ENCODE measurements at places on chromosomes 4 and X.

- no peak for DNase-seq
Observed at GRCh38 chr4:41575665-41576064, 37.7 kb downstream of the LIMCH1 start.

DNA sequence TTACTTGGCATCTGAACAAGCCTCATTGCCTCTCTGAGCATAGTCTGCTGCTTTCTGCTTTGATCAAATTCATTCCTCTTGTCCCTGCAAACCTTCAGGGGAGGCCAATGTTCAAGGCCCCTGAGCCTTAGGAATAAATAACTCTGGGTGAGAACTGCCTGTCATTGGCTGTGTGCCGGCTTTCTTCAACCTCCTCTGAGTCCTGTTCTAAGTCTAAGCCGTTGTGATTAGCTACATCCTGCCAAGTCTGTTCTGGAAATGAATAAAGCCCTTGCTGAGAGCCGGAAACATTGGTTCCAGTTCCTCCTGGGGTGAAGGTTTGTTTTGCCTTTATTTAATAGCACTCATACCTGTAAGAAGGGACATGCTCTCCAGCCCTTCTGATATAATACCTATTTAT lies 13.8 kb downstream of the RNF4 start:
- DNase-seq: no peak

DNA sequence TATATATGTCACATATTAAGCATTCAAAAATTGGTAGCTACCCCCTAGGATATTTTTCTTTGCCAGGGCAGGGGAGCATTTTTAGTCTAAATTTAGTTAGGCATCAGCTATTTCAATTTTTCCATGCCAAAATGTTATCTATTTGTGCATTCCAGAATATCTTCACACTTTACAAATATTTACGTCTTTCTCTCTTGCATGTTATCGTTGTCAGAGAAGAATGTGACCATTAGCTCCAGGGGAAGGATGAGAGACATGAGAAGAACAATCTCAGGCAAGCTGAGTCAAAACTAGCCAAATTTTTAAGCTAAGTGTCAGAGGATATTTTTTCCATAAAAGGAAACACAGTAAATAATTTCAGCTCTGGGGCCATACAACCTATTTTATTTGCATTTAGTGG lies 885.0 kb upstream of the EPHA5 start:
- DNase-seq: no peak

GRCh38 chr4:71269233-71269632 lies 69.6 kb upstream of the SLC4A4 start:
- no peak for DNase-seq

GRCh38 chrX:154661899-154662298 lies 8.5 kb upstream of the CTAG2 start:
- no peak for DNase-seq

GRCh38 chrX:154693394-154693793 lies 40.0 kb upstream of the CTAG2 start:
- no peak for DNase-seq

DNA sequence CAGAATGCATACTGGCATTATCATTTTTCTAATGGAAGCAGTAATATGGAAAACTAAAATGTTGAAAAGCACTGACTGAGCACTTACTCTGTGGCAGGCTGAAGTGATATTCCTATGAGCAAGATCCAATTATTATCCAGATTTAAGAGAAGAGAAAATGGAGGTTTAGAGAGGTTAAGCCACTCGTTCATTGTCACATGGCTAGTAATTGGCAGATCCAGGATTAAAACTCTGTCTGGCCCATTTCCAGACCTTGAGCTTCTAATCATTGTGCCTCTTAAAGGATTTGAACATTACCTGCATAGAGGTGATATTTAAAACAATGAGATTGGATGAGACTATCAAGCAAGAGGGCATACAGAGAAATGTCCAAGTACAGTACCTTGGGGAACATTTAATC lies 80.6 kb downstream of the MFAP3L start:
- DNase-seq: no peak

GRCh38 chrX:124113621-124114600 lies 152.4 kb downstream of the STAG2 start:
- no peak for DNase-seq

GRCh38 chr4:41428601-41429279 lies 109.2 kb upstream of the LIMCH1 start:
- DNase-seq: peak; percentile 24

GRCh38 chr4:130576218-130576617 lies 1480.3 kb downstream of the C4orf33 start:
- DNase-seq: peak; percentile 56

DNA sequence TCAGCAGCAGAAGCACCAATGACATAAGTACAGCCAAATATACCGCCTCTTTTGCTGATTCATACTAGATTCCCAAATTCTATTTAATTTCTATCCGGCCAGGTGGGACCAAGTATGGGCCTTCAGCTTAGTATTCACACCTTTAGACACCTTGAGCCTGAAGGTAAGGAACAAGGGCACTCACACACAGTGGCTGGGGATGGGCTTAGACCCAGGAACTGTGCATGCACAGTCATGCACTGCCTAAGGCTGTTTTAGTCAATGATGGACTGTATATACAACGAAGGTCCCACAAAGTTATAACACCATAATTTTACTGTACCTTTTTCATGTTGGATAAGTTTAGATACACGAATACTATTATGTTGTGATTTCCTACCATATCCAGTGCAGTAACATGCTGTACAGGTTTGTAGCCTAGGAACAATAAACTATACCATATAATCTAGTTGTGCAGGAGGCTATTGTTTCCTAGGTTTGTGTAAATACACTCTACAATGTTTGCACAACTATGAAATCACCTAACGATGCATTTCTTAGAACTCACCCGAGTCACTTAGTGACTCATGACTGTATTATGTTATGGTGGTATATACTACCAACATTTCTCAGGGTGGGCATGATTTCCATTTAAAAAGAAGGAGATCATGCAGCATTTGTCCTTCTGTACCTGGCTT lies 9.7 kb upstream of the CLNK start:
- no peak for DNase-seq

- no peak for DNase-seq
Observed at GRCh38 chr4:184697956-184698355, 35.9 kb downstream of the CENPU start.

GRCh38 chrX:17374619-17375366 lies at the start of gene NHS:
Gene NHS (plus strand): TSS chrX:17375200. CDS start chrX:17375758, 558 bp downstream.
- peak; percentile 5 for DNase-seq

GRCh38 chrX:4265036-4265435 lies 551.6 kb upstream of the PRKX start:
- DNase-seq: no peak

GRCh38 chr4:3247399-3248177 lies 1.4 kb upstream of the MSANTD1 start:
- DNase-seq: no peak

GRCh38 chr4:21835712-21836111 lies 112.9 kb downstream of the KCNIP4 start:
- DNase-seq: no peak

GRCh38 chr4:14879683-14880082 lies 122.6 kb upstream of the CPEB2 start:
- DNase-seq: no peak

GRCh38 chrX:135522878-135523693 lies 2.6 kb downstream of the INTS6L start:
- DNase-seq: no peak

DNA sequence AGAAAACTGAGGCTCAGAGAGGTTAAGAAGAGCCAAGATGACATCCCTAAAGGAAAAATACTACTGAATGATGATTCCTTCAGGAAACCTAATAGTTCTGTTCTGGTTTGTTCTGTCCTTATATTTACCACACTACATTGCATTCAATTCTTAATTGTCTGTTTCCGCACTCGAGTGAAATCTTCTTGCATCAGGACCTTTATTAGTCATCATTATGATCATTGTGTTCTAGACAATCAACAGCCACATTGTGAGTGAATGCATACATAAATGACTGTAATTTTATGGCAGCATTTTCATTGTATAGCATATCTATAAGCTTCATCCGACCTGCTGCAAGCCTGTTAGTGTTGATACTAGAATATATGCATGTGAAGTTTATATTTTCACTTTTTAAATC lies 156.7 kb upstream of the FAM241A start:
- DNase-seq: no peak

- DNase-seq: no peak
Observed at GRCh38 chr4:24754571-24754970, 40.8 kb upstream of the SOD3 start.

DNA sequence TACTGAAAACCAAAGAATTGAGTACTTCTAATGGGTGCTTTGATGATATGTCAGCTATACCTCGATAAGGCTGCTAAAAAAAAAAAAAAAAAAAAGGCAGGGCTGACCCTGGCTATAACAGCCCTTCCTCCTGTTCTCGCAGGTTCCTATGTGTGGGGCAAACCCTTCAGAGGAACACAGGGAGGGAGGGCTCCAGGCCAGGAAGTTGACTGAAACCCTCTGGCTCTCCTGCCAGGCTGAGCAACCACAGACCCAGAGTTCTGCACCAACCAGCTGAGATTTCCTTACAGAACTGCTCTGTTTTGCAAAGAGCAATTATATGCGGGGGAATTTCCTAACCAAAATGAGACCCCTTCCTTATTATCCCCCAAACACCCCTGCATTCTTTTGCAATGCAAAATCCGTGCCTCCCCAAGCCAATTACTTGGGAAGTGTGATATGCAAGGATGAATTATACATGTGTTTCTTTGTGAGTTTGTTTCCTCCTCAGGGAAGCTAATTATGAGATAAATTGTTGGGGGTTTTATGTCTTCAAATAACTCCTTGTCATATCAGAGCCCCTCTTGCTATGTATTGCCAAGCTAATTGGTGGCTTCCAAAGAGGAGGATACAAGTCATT lies 45.6 kb downstream of the PDHA1 start:
- no peak for DNase-seq

GRCh38 chr4:152269448-152270191 lies 266.3 kb downstream of the FBXW7 start:
- DNase-seq: no peak

DNA sequence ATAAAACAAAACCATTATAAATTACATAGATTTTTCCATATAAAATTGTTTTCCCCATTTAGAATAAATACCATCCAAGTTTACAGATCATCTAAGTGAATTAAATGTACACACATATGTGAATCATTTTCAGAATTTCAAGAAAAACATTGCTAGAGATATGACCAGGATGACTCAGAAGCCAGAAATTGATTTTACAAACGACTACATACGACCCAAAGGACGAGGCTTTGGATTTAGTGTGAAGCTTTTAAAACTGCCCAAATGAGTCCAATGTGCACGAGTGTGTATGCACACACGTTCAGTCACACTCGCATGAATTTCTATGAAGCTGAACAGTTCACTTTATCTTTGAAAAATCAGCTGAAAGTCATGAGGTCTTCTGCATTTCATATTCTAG lies 37.9 kb downstream of the MFAP3L start:
- no peak for DNase-seq

DNA sequence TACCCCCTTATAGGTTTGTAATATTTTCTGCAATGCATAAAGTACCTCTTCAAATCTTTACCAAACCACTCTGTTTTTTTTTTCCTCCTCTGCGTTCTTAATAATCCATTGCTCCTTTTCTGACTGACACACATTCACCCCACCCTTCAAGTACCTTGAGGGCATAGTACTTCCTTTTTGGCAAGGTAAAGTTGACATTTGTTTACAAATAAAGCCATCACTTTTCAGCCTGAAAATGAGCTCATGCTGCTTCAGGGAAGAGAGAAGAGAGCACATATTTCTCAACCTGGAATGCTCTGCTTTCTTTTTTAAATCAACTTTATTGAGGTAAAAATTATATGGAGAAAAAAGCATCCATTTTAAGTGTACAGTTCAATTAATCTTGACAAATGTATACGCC lies 113.9 kb downstream of the AGTR2 start:
- no peak for DNase-seq

- DNase-seq: no peak
Observed at GRCh38 chr4:37666625-37667071, 19.5 kb downstream of the RELL1 start.

- peak; percentile 65 for DNase-seq
Observed at GRCh38 chr4:88583631-88584470, 8.4 kb upstream of the HERC3 start.

DNA sequence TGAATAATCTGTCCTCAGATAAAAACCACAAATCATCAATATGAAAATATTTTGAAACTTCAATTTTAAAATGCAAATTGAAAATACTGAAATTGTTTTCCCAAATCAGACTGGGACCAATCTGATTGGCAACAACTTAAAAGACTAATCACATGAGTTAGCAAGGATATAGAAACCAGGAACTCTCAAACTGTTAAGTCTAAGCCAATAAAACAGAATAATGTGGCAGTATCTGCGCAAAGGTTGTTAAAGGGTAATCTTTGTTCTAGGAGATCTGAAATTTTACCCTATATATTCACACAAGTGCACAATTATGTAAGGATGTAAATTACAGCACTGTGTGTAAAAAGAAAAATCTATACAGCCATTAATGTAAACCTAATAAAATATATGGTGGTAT lies 29.7 kb downstream of the EIF4E start:
- no peak for DNase-seq

- DNase-seq: no peak
Observed at GRCh38 chr4:161696944-161697343, 466.9 kb downstream of the FSTL5 start.

- no peak for DNase-seq
Observed at GRCh38 chr4:141180991-141181761, 39.5 kb upstream of the ZNF330 start.

DNA sequence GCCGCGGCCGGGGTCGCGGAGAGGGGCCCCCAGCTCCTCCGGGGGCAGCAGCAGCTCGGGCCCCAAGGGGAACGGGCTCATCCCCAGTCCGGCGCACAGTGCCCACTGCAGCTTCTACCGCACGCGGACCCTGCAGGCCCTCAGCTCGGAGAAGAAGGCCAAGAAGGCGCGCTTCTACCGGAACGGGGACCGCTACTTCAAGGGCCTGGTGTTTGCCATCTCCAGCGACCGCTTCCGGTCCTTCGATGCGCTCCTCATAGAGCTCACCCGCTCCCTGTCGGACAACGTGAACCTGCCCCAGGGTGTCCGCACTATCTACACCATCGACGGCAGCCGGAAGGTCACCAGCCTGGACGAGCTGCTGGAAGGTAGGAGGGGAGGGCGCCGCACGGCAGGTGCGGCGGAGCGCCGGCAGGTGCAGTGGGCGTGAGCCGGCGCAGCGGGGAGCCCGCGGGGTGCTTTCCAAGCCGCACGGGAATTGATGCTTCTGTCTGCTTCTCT lies 886 bp downstream of the DCLK2 start:
- no peak for DNase-seq

DNA sequence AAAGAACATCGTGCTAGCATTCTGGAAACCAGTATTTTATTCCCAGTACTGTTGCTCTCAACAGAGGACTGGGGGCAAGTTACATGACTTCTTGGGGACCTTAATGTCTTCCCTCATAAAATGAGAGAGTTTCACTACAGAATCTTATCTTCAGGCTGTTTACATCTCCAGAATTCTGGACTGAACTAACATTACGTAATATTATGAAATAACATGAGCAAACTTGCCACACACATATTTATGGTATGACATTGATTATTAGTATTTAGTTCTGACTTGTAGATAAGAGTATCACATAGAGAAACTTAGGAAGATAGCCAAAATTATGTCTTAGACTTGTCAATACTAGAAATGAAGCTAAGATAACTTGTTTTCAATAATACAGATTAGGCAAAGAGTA lies 68.0 kb downstream of the NFKB1 start:
- DNase-seq: no peak
